ENCODE measurements at places on chromosomes 3 and 15. TPM values are rescaled to one million over a fixed set of nuclear protein-coding genes. Genes with fewer than 3 reads are reported as not detected.

FURIN gene
- total RNA-seq: 61.6 TPM

SLCO2A1 gene
- total RNA-seq: 33.2 TPM

VIPR1 gene
- 148 TPM for total RNA-seq

PLAAT1 gene
- 0.49 TPM for total RNA-seq

CIP2A gene
- 2.4 TPM for total RNA-seq

GRCh38 chr3:37864904-37865303, 3.2 kb downstream of the CTDSPL start:
- DNase-seq: no peak

DNA sequence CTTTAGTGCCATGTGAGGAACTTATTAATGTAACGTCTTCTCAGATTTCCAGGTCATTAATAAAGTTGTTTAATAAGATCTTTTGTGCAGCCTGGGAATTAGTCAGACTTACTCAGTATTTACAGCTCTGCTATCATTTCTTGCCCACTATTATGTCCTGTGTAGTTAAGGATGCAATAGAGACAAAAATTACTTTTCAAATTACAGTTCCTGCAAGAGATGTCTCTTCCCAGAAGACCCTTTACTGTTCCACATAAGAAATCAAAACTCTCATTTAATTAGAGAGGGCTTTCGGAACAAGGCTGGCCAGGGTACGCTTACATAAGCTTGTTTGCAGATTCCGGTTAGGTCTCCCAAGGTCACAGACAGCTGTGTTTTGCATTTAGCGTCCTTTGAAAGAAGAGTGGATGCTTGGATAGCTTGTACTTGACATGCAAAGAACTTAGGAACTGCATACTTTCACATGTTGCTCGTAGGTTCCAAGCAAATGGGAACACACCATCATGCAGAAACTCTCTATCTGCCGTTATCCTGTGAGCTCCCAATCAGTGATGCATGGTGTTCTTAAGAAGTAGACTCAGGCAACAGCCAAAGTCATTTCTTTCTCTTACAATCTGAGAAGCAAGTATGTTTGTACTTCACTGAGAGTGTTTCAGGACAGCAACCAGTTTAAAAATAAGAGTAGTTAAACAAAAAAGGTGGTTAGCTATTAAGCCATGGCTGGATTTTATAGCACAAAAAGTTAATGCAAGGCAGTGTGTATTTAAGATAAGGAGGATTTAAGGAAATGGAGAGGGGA, 37.4 kb downstream of the FILIP1L start:
- DNase-seq: no peak

DNA sequence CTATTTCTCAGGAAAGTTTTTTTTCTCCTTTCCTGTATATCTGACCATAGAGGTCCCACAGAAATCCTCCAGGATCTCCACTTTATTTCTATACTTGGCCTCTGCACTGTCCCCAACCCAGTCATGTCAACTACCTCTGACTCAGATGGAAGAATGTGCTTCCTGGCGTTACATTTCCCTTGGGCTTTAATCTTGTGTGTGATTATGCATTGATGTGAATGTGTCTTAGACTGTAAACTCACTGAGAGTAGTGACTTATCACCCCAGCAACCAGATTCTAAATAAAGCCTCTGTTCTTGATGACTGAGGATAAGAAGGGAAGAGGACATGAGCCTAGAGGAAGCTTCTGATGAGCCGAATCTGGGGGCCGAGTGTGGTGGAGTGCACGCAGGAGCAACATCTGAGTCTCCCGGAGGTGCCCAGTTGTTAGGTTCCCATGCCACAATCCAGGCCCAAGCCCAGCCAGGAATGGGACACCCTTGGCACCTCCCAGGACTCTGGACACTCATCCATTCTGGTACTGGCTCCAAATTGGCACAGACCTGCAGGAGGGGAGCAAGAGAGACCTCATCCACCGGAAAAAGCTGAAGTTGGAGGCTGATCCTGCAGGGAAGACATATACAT, 32.1 kb upstream of the HEG1 start:
- no peak for DNase-seq

DNA sequence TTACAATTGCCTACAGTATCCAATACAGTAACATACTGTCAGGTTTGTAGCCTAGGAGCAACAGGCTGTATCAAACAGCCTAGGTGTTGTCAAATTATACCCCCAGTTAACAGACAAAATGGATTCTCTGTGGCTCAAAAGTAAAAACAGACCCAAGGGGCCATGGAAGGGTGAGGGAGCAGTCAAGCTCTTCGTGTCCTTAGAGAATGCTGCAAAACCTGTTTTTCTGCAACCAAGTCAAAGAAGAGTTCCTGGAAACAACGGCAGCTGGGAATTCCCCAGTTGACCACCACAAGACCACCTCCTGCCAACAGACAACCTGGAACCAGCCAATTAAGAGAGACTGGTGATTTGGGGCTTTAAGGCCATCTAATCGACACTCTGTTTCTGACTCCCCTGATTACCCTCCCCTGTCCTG, 11.1 kb upstream of the THUMPD3 start:
- DNase-seq: no peak

DNA sequence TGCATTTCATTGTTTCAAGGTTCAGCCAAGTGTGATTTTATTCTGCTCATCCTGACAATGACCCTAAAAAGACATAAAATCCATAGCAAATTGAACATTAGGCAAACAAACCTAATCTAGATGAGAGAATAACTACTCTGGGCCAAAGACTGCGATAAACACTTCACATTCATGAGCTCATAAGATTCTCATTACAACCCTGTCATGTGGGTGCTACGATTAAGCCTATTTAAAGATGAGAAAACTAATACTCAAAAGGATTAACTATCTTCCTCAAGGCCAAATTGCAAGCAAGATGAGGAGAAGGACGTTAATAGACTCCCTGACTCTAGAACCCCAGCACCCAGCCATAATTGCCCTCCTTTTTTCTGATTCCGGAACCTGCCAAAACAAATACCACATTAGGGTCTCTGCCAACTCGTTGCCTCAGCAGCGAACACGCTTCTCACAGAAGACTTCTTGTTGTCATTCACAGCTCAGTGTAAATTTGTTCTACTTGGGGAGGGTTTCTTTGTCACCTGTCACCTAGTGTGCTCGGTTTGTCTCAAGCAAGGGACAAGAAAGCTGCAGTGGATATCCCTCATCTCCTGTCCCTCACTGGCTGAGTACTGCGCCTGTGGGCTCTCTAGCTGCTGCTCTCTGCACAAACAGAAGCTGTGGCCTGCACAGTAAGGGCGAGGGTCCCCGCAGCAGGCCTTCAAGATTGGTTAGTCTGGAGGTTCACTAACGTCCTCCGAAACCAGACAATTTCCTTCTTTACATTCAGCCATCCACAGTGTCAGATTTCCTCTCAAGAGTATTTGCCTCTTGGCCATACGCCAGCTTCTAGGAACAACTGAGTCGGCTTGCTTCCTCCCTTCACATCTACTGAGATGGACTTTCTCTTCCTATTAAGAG, 200.0 kb upstream of the UBE2E2 start:
- DNase-seq: no peak

- no peak for DNase-seq
Observed at GRCh38 chr15:70772402-70772801, 9.0 kb upstream of the UACA start.

DNA sequence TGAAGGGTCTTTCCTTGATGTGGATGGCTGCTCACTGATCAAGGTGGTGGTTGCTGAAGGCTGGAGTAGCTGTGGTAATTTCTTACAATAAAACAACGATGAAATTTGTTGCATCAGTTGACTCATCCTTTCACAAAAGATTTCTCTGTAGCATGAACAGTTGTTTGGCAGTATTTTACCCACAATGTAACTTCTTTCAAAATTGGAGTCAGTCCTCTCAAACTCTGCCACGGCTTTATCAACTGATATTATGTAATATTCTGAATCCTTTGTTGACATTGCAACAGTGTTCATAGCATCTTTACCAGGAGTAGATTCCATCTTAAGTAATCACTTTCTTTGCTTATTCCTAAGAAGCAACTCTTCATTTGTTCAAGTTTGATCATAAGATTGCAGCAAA, 252.6 kb downstream of the UBE2E2 start:
- DNase-seq: no peak

DNA sequence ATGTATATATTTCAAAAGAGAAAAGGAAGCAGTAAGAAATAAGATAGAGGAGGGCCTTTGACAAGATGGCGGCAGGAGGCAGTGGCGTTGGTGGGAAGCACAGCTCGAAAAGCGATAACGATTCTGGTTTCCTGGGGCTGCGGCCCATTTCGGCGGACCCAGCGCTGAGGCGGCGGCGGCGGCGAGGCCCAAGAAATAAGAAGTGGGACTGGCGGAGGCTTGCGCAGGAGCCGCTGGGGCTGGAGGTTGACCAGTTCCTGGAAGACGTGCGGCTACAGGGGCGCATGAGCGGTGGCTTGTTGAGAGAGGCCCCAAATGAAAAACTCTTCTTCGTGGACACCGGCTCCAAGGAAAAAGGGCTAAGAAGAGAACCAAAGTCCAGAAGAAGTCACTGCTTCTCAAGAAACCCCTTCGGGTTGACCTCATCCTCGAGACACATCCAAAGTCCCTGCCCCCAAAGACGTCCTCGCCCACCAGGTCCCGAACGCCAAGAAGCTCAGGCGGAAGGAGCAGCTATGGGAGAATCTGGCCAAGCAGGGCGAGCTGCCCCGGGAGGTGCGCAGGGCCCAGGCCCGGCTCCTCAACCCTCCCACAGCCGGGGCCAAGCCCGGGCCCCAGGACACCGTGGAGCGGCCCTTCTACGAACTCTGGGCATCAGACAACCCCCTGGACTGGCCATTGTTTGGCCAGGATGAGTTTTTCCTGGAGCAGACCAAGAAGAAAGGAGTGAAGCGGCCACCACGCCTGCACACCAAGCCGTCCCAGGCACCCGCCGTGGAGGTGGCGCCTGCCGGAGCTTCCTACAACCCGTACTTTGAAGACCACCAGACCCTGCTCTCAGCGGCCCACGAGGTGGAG, 624.3 kb downstream of the MCTP2 start:
- DNase-seq: no peak

- no peak for DNase-seq
Observed at GRCh38 chr15:77048135-77048876, 22.6 kb downstream of the TSPAN3 start.

DNA sequence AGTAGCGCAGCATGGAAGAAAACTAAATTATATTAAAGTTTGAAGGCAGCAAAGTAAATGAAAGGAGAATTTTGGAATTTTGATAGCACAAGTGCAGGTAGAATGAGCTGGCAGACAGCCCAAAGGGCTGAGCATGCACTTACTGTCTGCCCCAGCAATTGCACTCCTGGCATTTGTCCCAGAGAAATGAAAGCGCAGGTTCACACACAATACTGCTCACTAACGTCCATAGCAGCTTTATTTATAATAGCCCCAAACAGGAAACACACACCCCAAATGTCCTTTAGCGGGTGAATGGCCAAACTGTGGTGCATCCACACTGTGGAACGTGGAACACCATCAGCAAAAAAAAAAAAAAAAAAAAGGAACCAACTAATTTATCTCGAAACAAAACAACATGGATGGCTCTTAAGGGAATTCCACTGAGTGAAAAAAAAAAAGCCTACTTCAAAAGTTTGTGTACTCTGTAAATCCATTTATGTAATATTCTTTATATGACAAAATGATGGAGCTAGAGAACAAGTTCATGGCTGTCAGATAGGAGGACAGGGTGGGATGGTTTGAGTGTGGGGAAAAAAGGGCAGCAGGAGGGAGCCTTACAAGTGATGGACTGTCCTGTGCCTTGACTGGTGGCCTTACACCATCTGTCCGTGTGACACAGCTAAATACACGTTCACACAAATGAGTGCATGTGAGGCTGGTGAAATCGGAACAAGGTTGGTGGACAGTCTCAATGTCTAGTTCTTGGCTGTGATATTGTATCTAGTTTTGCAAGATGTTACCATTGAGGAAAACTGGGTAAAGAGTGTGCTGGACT, 6.0 kb upstream of the TM2D3 start:
- no peak for DNase-seq

GRCh38 chr15:99015698-99016568, 8.3 kb upstream of the PGPEP1L start:
- no peak for DNase-seq

GRCh38 chr3:131216801-131217200, 164.8 kb upstream of the NUDT16 start:
- DNase-seq: no peak

GRCh38 chr3:146468671-146469149, 651 bp downstream of the PLSCR2 start:
- DNase-seq: no peak
